CD4-positive, alpha-beta T cell treated with Interleukin-1 beta for 1 hour (primary cell): ENCODE measurements at places on chromosomes 11 and 22.

GRCh38 chr22:25536589-25536988 lies 27.9 kb upstream of the GRK3 start:
- no peak for DNase-seq

GRCh38 chr11:118143661-118144185 lies 8.9 kb downstream of the SCN4B start:
- no peak for DNase-seq

GRCh38 chr11:32139896-32140520 lies 49.1 kb downstream of the RCN1 start:
- DNase-seq = no peak

GRCh38 chr11:123373754-123374621 lies 56.1 kb upstream of the GRAMD1B start:
- no peak for DNase-seq

DNA sequence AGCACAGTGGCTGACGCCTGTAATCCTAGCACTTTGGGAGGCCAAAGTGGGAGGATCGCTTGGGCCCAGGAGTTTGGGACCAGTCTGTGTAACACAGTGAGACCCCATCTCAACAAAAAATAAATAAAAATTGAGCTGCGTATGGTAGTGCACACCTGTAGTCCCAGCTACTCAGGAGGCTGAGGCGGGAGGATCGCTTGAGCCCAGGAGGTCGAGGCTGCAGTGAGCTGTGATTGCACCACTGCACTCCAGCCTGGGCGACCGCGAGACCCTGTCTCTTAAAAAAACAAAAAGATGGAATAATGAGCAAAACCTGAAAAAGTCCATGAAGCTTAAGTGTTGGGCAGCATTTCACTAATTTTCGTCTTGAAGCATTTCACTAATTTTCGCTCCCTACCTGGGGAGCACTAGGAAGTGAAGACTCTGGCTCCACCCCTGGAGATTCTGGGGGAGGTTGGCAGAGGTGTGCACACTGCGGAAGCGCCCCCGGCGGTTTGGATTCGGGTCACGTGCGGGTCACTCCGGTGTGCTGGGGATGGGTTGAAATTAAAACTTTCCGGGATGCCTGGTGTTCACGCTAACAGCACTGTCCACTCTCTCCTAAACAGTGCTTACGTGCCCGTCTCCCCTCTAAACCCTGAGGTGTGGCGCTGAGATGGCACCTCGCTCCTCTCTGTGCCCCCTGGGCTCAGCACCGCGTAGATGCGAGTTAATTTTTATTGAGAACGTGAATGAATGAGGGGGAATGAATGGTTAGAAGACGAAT lies 906 bp upstream of the NAA40 start:
- DNase-seq = no peak

GRCh38 chr22:20647586-20648305 lies 126.2 kb upstream of the SERPIND1 start:
- no peak for DNase-seq
